ENCODE measurements at places on chromosomes 12 and 14. TPM values are rescaled to one million over a fixed set of nuclear protein-coding genes. Genes with fewer than 3 reads are reported as not detected.

DNA sequence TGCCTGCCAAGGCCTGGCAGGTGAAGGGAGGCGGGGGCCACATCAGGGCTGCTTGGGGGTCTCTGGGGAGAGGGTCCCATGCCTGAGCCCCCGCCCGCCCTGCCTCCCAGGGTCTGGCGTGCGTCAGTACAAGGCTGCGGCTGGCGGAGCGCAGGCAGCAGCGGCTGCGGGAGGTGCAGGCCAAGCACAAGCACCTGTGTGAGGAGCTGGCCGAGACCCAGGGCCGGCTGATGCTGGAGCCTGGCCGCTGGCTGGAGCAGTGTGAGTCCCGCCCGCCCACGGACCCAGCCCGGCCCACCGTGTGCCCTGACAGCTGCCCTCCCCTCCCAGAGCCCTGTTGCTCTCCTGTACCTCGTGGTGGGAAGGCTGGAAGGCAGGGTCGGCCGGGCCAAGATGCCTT lies 40.7 kb downstream of the KIF26A start:
- no peak overlapping the region for H3K4me3 ChIP-seq
- H3K27me3 ChIP-seq, result no peaks in the 10 kb centered on the region
- H3K27ac ChIP-seq, result no peak overlapping the region

- DNase-seq, result no peak
- peaks cover 18% of the 10 kb centered on the region for H3K4me1 ChIP-seq
- peaks cover 52% of the 10 kb centered on the region for H3K27me3 ChIP-seq
- H3K36me3 ChIP-seq, result no peaks in the 10 kb centered on the region
Measured at GRCh38 chr12:49293056-49293956, 1.6 kb upstream of the PRPH start.

- H3K36me3 ChIP-seq, result peaks cover 62% of the 10 kb centered on the region
- DNase-seq, result no peak
- no peak overlapping the region for H3K27ac ChIP-seq
- no peaks in the 10 kb centered on the region for H3K27me3 ChIP-seq
Measured at GRCh38 chr14:53032161-53032803, 81.4 kb upstream of the FERMT2 start.

DNA sequence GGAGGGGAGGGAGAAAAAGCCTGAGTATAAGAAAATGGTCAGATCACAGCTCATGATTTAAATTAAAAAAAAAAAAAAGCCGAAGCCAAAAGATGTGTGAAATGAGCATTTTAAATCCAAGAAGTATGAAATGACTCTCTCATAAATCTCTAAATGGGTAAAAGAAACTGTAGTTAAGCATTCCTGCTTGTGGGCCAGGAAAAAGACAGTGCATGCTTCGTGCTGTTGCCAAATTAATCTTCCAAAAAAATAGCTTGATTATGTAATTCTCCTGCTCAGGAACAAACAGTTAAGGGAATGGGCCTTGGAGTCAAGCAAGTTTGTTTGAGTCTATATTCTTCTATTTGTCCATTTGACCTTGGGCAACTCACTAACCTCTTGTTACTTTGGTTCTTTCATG lies 325.4 kb upstream of the SEL1L start:
- H3K27me3 ChIP-seq, result no peaks in the 10 kb centered on the region
- H3K36me3 ChIP-seq, result no peaks in the 10 kb centered on the region
- H3K4me1 ChIP-seq, result no peaks in the 10 kb centered on the region
- H3K27ac ChIP-seq, result no peak overlapping the region

- H3K27me3 ChIP-seq, result no peaks in the 10 kb centered on the region
- no peak for DNase-seq
- H3K36me3 ChIP-seq, result no peaks in the 10 kb centered on the region
- H3K4me3 ChIP-seq, result no peak overlapping the region
- H3K27ac ChIP-seq, result no peak overlapping the region
Measured at GRCh38 chr14:80212023-80212397, 706 bp upstream of the DIO2 start.

GRCh38 chr12:12505544-12506495 lies 56.8 kb downstream of the DUSP16 start:
- peaks cover 70% of the 10 kb centered on the region for H3K4me1 ChIP-seq
- H3K4me3 ChIP-seq, result peak overlapping the region; percentile 53
- H3K36me3 ChIP-seq, result peaks cover 44% of the 10 kb centered on the region
- peak overlapping the region; percentile 97 for H3K27ac ChIP-seq
- H3K27me3 ChIP-seq, result no peaks in the 10 kb centered on the region

GRCh38 chr14:74863274-74863673 lies 12.7 kb downstream of the PROX2 start:
- no peaks in the 10 kb centered on the region for H3K36me3 ChIP-seq
- no peak overlapping the region for H3K27ac ChIP-seq
- H3K4me1 ChIP-seq, result peaks cover 18% of the 10 kb centered on the region
- no peaks in the 10 kb centered on the region for H3K27me3 ChIP-seq
- no peak overlapping the region for H3K4me3 ChIP-seq
- no peak for DNase-seq

- no peak for DNase-seq
- H3K27me3 ChIP-seq, result peaks cover 5% of the 10 kb centered on the region
- H3K27ac ChIP-seq, result no peak overlapping the region
- H3K4me3 ChIP-seq, result no peak overlapping the region
- H3K36me3 ChIP-seq, result no peaks in the 10 kb centered on the region
Measured at GRCh38 chr14:67151082-67151666, 38.1 kb upstream of the GARIN2 start.

GRCh38 chr12:102573237-102573636 lies 92.9 kb upstream of the IGF1 start:
- H3K27ac ChIP-seq, result no peak overlapping the region
- H3K27me3 ChIP-seq, result no peaks in the 10 kb centered on the region
- H3K4me1 ChIP-seq, result no peaks in the 10 kb centered on the region
- H3K36me3 ChIP-seq, result no peaks in the 10 kb centered on the region
- no peak overlapping the region for H3K4me3 ChIP-seq
- no peak for DNase-seq

- peaks cover 6% of the 10 kb centered on the region for H3K27me3 ChIP-seq
- DNase-seq, result no peak
Measured at GRCh38 chr14:92690171-92691011, 58.0 kb downstream of the LGMN start.

- H3K27ac ChIP-seq, result no peak overlapping the region
- no peak overlapping the region for H3K4me3 ChIP-seq
- H3K27me3 ChIP-seq, result no peaks in the 10 kb centered on the region
Measured at GRCh38 chr12:104482748-104483147, 26.0 kb downstream of the CHST11 start.

Gene CLEC2D
- 350 TPM for total RNA-seq

Gene FAM161B
- 0.57 TPM for total RNA-seq

Gene DENND5B
- 1.2 TPM for total RNA-seq

Gene KCNMB4
- 0.37 TPM for total RNA-seq

Gene AQP6
- total RNA-seq, result not detected

Gene PMCH
- 210 TPM for total RNA-seq

All from activated T-helper 2 cell treated with anti-CD3 and anti-CD28 coated beads, Interferon-gamma antibody, Interleukin-2, Interleukin-4, amounts not matched to agents 10 μg/mL and 5 μg/mL and 100 μg/mL, durations not matched to agents 14 hours and 24 hours and 36 hours (primary cell).